Thoracic aorta (tissue), 2 donors: ENCODE measurements at places on chromosomes 13 and 19.

DNA sequence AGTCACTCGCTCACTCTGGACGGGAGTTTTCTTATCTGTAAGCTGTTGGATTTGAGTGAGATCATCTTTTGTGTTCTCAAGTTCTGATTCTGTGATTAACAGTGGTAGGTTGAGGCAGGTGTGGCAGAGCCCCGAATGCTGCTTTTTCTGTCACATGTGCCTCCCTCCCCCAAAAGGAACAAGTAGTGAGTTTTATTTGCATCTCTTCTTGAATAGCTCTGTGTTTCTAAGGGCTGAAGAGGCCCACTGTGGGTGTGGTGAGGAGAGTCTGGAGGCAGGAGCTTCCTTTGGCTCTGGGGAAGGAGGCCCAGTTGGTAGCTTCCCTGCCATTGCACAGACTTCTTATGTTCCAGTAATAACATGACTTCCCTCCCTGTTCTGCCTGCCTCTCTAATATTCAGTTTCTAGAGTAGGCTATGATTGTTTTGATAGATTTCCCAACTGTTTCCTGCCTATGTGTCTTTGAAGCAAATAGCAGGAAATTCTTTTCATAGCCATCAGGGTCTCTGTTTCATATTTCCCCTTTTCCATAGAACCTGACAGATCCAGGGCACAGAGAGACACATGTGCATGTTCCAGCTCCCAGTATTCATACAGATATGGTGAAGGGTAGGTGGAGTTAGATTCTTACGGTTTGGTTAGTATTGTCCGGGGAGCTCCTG lies 23.9 kb upstream of the CXCL17 start:
- H3K27me3 ChIP-seq: no peaks in the 10 kb centered on the region
- H3K4me3 ChIP-seq: no peak overlapping the region
- H3K4me1 ChIP-seq: no peaks in the 10 kb centered on the region
- H3K36me3 ChIP-seq: no peaks in the 10 kb centered on the region

GRCh38 chr13:111111376-111111937 lies 3.7 kb upstream of the ARHGEF7 start:
- DNase-seq: no peak
- H3K36me3 ChIP-seq: no peaks in the 10 kb centered on the region
- peaks cover 7% of the 10 kb centered on the region for H3K4me1 ChIP-seq
- no peak overlapping the region for H3K27ac ChIP-seq

DNA sequence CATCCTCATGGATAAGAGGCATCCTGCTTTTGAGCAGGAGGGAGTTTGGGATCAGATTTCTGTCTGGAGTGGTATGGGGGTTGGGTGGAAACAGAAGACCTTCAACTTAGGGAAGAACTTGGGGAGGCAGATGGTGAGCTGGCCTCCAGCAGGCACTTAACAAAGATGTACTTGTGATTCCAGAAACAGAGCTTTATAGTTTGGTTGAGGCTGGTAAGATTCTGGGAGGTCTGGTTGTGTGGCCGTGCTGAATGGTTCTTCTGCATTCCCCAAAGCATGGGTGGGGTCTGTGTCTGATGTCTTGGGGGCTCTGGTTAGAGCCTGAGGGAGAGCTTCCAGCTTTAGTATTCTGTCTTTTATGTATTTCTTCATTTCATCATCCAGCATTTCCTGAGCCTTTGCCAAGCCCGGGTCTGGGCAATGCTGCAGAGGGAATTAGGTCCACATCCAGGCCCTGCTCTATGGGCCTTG lies 4.8 kb downstream of the MEGF8 start:
- H3K27ac ChIP-seq: no peak overlapping the region
- H3K36me3 ChIP-seq: no peaks in the 10 kb centered on the region
- H3K4me3 ChIP-seq: no peak overlapping the region
- H3K27me3 ChIP-seq: no peaks in the 10 kb centered on the region
- no peak for DNase-seq

GRCh38 chr13:98108341-98108740 lies 34.6 kb upstream of the FARP1 start:
- H3K27ac ChIP-seq: no peak overlapping the region
- H3K27me3 ChIP-seq: no peaks in the 10 kb centered on the region
- H3K36me3 ChIP-seq: no peaks in the 10 kb centered on the region
- no peak overlapping the region for H3K4me3 ChIP-seq

- H3K27me3 ChIP-seq: no peaks in the 10 kb centered on the region
- H3K4me1 ChIP-seq: peaks cover 23% of the 10 kb centered on the region
- DNase-seq: no peak
- no peak overlapping the region for H3K4me3 ChIP-seq
- no peak overlapping the region for H3K27ac ChIP-seq
Measured at GRCh38 chr19:38842439-38843174, 7.2 kb downstream of the HNRNPL start.

DNA sequence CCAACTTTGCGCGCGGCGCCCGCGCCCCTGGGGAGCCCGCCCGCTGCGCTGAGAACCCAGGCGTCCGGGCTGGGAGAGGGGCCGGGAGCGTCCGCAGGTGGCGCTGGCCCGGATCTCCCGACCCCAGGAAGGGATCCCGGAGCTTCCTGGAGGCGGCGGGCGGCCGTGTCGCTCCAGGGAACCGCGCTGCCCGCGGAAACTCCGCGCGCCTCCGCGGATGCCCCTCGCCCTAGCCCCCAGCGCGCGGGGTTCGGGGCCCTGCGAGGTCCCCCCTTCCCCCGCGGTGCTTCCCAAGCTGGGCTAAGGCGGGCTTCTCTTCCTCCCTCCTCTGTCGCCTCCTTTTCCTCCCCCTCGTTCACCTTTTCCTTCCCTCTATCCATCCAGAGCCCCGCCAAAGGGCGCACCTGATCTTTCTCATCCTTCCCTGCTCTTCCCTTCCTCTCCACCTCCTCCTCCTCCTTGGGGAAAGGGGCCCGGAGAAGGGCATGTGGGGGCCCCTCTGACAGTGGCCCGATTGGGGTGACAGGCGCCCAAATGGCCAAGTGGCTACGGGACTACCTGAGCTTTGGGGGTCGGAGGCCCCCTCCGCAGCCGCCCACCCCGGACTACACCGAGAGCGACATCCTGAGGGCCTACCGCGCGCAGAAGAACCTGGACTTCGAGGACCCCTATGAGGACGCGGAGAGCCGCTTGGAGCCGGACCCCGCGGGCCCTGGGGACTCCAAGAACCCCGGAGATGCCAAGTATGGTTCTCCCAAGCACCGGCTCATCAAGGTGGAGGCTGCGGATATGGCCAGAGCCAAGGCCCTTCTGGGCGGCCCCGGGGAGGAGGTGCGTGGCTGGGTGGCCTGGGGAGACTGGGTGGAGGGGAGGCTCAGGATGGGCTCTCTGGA lies 710 bp downstream of the SHD start:
- no peak for DNase-seq
- no peaks in the 10 kb centered on the region for H3K36me3 ChIP-seq
- peaks cover 19% of the 10 kb centered on the region for H3K27me3 ChIP-seq
- no peak overlapping the region for H3K27ac ChIP-seq

DNA sequence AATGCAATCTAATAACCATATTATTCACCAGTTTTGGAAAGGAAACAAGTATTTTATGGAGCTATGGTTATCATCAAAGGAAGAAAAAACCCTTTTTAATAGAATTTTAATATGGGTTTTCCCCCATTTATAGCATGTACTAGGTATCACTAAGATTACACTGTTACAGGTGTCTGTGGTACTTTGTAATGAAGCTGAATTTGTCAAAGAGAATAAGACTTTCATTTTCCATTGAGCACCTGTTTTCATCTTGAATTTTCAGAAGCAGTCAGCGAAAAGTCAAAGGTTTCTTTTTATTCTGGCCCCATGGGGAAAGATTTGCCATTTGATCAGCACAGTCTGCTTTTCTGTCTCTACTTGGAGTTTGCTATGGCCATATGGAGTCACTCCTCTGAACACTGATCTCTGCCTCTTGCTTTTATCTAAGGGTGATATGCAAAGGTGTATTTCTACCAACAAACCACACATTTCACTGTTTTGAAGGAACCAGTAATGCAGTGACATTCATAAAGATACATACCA lies 590.0 kb downstream of the DCT start:
- no peaks in the 10 kb centered on the region for H3K4me1 ChIP-seq
- no peak overlapping the region for H3K4me3 ChIP-seq
- no peak for DNase-seq
- H3K27ac ChIP-seq: no peak overlapping the region
- H3K36me3 ChIP-seq: no peaks in the 10 kb centered on the region

- no peaks in the 10 kb centered on the region for H3K27me3 ChIP-seq
- H3K27ac ChIP-seq: no peak overlapping the region
- H3K4me3 ChIP-seq: no peak overlapping the region
Measured at GRCh38 chr13:82772816-82773215, 1109.5 kb downstream of the SLITRK1 start.

DNA sequence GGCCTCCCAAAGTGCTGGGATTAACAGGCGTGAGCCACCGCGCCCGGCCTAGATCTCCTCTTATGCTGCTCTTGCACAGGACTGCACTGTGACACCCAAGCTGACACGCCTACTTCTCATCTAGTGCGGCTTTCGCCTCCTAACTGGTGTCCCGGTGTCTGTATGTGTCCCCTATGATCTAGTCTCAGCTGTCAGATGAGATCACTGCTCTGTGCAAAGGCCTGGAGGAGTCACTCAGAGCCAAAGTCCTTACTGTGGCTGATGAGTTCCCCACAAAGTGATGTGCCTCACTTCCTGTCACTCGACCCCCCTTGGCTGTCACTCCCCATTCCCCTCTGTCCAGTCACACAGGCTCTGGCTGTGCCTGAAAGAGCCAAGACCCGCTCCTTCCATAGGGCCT lies 2.5 kb downstream of the ZNF556 start:
- H3K27me3 ChIP-seq: no peaks in the 10 kb centered on the region
- no peak overlapping the region for H3K27ac ChIP-seq
- H3K4me1 ChIP-seq: no peaks in the 10 kb centered on the region
- H3K36me3 ChIP-seq: no peaks in the 10 kb centered on the region
- DNase-seq: no peak

GRCh38 chr19:8811315-8812172 lies 20.6 kb downstream of the ZNF558 start:
- H3K27ac ChIP-seq: no peak overlapping the region
- peaks cover 86% of the 10 kb centered on the region for H3K36me3 ChIP-seq
- H3K27me3 ChIP-seq: no peaks in the 10 kb centered on the region
- no peak for DNase-seq
- H3K4me3 ChIP-seq: peak overlapping the region; percentile 37
- no peaks in the 10 kb centered on the region for H3K4me1 ChIP-seq

DNA sequence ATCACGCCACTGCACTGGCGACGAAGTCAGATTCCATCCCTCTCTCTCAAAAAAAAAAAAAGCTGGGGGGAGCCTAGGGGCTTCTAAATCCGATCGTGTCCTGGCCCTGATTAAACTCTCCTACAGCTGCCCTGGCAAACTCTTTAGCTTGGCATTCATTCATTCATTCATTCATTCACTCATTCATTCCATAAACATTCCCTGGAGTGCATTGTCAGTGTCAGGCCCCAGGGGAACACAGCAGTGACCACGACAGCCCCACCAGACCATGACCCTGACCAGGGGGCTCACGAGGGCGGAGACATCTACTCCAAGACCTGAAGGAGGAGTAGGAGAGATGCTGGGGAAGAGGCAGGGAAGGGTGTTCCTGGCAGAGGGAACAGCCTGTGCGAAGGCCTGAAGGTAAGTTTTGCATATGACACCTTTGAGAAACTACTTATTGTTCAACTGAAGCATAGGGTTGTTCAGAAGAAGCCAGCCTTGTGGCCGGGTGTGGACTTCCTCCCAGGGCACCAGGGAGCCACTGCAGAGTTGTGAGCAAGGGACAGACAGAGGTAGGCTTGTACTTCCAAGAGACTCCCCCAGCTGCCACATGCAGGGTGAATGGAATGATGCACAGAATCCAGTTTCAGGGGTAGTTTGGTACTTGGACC lies 24.5 kb downstream of the CEACAM16 start:
- no peak overlapping the region for H3K4me3 ChIP-seq
- DNase-seq: no peak
- H3K4me1 ChIP-seq: peaks cover 46% of the 10 kb centered on the region
- H3K27me3 ChIP-seq: no peaks in the 10 kb centered on the region
- no peak overlapping the region for H3K27ac ChIP-seq

DNA sequence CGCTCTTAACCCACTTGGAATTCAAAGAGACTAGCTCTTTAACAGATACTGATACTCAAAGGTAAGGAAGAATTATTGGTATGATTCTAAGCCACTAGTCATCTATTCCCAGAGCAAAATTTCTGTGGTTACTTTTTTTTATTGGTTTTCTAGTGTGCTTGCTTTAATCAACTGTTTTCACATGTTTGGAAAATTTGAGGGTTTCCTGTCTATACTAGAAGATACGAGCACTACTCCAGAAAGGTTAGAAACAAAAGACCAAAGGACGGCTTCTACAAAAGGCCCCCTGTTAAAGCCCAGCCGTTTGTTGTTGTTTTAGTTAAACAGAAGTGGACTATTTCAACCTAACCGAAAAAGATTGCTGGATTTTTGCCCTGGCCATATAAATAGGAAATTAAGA lies 18.5 kb upstream of the LPAR6 start:
- peak overlapping the region; percentile 18 for H3K27ac ChIP-seq
- no peaks in the 10 kb centered on the region for H3K36me3 ChIP-seq
- H3K27me3 ChIP-seq: no peaks in the 10 kb centered on the region
- no peak for DNase-seq
- peaks cover 47% of the 10 kb centered on the region for H3K4me1 ChIP-seq

- H3K27me3 ChIP-seq: no peaks in the 10 kb centered on the region
- DNase-seq: no peak
- no peak overlapping the region for H3K27ac ChIP-seq
- H3K36me3 ChIP-seq: peaks cover 36% of the 10 kb centered on the region
- no peaks in the 10 kb centered on the region for H3K4me1 ChIP-seq
Measured at GRCh38 chr19:5114727-5115126, 145.8 kb downstream of the KDM4B start.
